Stimulated activated CD8-positive, alpha-beta memory T cell treated with anti-CD3 and anti-CD28 coated beads, Interleukin-2, amount 100 ng/mL, for 48 hours (primary cell): ENCODE measurements at places on chromosomes 5 and 9.

- DNase-seq: no peak
These were observed 29.4 kb downstream of the CHD1 start for GRCh38 chr5:98899456-98899855.

DNA sequence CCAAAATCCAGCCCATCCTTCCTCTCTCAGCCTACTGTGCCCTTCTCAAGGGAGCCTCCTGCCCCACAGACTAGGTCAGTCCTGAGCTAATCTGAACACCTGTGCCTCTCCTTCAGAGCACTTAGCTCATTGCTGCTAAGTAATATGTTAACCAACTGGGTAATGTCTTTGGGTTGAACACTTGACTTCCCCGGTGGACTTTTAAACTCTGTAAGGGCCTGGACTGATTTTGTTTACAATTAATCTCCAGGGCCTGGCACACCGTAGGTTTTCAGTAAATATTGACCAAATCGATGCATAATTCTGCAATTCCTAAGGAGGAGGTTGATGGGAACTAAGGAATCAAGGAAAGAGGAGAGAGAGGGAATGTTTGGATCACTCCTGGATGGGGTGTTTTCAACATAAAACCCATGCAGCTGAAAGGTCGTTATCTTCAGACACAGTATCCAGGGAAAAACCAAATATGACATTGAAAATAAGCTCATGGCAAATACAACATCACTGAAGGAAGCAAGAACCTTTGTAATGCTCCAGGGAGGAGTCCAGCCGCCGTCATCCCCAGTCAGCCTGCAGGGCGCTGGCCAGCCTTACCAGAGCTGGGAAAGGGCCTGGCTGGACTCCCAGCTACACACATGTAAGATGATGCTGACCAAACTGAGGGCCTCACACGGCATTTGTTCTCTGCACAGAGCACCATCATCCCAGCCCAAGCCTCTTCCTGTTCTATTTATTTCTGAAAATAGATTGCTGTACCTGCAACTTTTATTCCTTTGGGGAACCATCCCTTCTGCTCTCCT, 166.3 kb downstream of the C5orf15 start:
- DNase-seq: no peak

DNA sequence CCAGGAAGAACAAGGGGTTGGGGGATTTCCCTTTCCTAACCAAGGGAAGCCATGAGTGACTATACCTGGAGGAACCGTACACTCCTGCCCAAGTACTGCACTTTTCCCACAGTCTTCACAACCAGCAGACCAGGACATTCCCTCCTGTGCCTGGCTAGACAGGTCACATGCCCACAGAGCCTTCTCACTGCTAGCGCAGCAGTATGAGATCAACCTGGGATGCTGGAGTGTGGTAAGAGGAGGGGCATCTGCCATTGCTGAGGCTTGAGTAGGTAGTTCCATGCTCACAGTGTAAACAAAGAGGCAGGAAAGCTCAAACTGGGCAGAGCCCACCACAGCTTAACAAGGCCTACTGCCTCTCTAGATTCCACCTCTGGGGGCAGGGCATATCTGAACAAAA, 35.9 kb downstream of the SAXO1 start:
- no peak for DNase-seq

DNA sequence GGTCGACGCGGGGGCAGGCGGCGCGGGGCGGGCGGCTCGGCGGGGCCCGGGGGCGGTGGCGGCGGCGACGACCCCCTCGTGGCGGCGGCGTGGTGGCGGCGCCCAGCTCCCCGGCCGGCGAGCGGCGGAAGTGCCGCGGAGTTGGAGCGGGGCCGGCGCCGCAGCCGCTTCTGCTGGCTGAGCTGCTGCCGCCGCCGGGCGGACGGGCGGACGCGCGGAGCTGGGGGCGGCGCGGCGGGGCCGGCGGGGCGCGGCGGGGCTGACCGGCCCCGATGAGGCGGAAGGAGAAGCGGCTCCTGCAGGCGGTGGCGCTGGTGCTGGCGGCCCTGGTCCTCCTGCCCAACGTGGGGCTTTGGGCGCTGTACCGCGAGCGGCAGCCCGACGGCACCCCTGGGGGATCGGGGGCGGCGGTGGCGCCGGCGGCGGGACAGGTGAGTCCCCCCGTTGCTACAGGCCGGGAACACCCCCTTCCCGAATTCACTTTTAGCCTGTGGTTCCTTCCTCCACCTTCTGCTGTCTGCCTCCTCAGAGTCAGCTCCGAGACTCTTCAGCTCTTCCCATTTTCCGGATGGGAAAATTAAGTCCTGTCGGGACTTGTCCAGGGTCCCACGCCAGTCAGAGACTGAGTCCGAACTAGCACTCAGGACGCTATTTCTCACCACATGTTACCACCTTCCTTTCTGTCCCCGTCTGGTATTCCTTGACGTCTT, at the start of gene GALNT10:
GALNT10 (plus strand) TSS at position 139 of the 710 bp plus-strand sequence; CDS start at position 273, 134 bp downstream.
- peak; percentile 56 for DNase-seq

DNA sequence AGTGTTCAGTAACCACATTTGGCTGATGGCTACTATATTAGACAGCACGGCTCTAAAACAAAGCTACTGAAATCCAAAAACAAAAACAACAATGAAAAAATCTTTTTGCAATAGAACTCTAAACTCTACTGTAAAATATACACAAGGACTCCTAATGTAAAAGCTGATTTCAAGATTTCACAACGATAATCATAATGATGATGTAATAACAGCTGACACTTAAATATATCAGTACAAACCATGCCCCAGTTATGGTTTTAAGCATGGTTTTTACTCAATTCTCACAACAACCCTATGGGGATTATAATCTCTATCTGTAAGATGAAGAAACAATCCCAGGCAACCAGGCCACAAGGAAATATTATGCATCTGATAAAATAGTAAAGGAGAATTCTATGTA, 3.3 kb downstream of the ZNF300 start:
- DNase-seq: no peak

- DNase-seq: no peak
These were observed 34.5 kb downstream of the MACIR start for GRCh38 chr5:103293099-103293498.
